ENCODE measurements at places on chromosomes 2 and 18. TPM values are rescaled to one million over a fixed set of nuclear protein-coding genes. Genes with fewer than 3 reads are reported as not detected.

The UXS1 gene
- 21.7 TPM for total RNA-seq

The RTP5 gene
- total RNA-seq = not detected

The UPP2 gene
- total RNA-seq = not detected

The COL3A1 gene
- 51.8 TPM for total RNA-seq

The PAX3 gene
- not detected for total RNA-seq

The COL4A3 gene
- total RNA-seq = 4.5 TPM

DNA sequence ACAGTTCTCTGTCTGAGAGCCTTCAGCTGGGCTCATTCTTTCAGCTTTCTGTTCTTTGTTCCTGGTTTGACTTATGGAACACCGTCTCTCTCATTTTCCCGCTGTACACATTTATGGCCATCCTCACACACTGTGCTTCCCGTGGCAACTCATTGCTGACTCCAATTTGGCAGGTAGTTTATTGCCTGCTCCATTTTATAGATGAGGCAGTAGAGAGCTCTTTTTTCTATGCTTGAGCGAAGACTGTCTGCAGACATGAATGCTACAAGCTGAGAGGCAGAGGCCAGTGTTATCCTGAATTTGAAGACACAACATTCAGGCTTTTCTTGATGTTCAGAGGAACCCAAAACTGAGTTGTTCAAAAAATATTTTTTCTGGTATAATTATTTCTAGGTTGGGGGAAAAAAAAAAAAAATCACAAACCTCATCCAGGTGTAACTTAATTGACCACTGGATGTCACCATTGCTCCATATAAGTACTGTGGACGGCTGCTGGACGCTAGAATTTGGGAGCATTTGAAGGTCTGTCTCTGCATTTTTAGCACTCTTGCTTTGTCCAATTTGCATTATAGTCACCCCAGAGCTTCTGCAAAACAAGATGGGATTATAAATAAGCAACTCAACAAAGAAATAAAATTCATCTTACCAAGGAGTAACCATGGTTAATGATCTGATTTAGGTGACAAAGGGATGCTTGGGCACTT is 83.5 kb downstream of the HRH4 start:
- no peak for DNase-seq

DNA sequence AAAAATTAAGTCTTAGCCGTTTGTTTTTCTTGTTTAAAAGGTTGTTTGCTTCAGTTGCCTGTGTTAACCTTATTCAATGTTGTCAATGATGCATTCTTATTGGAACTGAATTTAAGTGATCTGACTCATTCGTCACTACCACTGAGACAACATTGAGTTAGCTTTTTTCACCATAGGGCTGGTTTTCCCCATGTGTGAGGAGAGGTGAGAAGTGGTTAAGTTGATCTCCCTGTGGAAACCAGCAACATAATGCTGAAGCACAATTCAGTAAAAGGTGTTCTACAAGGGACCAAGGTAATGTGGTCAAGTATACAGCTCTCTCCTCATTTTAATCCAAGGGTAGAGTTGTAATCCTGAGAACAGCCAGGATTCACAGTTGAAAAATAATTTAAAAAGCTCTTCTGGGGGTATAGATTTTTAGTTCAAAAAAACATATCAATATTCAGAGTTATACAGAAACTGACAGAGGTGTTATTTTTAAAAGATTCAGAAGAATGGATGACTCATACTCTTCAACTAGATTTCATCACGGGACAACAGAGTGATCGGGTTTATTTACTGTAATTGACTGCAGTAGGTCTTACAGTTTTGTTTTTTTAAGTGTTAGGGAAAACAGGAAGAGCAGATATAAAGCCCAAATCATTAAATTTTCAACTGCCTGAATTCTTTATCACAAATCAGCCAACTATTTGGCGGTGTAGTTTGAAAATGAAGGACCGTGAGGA is 12.6 kb downstream of the NOP58 start:
- DNase-seq = no peak

DNA sequence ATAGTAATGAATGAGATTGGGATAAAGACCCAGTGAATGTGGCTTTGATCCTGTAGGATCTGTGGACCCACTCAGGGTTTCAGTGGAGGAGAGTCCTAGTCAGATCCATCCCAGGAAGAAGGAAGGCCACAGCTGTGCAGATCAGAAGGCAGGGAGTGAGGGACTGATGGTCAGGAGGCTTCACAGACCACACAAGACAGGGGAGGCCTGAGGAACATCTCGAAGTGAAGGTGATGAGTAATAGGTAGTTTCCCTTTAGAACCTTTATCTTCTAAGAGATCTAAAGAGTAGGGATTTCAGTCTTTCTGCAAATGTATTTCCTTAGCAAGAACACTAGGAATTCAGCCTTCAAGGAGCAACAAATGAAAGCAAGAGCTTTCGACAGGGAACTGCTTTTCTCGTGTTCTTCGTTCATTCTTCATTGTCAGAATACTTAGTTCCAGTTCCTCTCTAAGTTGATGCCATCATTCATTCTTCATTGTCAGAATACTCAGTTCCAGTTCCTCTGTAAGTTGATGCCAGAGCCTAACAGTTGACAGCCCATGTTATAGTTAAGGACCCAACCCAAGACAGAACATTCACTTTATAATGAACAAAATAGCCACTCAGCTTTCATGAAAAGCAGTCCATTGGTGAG is 150.2 kb upstream of the EPAS1 start:
- no peak for DNase-seq

DNA sequence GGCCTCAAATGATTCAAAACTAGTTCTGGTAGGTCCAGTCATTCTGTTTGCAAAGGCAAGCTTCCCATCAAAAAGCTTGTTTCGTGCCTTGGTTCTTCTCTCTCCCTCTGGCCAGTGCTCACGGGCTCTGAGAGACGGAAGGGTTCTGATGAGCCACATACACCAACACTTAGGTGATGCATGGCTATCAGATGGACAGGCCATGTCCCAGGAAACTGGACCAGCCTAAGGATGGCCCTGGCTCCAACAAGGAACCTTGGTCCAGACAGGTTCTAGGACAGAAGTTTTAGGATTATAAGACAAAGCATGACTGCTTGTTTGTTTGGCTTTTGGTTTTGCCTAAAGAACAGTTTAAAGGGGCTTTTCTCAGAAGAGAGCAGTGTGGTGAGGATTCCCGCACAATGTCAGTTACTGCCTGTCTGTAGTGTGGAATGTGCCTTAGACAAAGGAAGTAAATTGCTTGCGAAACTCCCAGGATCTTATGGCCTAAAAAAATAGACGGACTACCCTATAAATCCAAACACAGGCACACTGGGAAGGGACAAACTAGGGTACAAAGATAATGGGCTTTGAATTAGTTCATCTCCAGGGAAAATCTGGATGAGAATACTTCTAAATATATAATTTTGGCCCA is 10.3 kb downstream of the CYP1B1 start:
- DNase-seq = no peak

DNA sequence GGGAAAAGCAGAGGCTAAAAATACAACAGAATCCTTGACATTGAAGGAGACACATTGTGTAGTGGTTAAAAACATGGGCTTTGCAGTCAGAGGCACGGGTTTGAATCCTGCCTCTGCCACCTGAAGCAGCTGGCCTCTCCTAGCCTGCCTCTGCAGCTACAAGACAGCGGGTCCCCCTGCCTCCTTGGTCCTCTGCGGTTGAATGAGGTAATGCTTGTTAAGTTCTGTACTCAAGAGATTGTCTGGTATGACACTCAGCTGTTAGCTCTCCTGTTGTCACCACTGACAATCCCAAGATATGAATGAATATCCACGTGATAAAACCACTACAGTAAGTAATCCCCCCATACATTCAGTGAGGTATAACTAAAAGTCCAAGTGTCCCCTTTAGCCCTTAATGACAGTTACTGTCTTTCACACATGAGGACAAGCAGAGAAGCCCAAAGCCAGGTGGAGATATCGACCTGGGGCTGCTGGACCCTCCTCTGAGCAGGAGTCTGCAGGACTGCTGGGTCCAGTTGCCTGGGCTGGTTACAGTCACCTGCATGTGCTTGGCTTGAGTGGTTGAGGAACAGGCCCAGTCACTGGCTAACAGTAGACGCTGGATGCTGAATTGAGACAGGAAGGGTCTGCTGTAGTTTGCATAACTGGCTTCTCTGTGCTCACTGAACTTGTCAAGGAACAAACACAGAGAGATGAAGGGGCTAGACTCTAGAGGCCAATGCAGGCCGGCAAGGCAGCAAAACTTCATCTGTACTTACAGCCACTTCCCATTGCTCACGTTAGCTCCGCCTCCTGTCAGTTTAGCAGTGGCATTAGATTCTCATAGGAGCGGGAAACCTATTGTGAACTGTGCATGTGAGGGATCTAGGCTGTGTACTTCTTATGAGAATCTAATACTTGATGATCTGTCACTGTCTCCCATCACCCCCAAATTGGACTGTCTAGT is 85.5 kb downstream of the TGFA start:
- no peak for DNase-seq

GRCh38 chr2:102193074-102193473 is 6.3 kb downstream of the IL1RL2 start:
- no peak for DNase-seq

DNA sequence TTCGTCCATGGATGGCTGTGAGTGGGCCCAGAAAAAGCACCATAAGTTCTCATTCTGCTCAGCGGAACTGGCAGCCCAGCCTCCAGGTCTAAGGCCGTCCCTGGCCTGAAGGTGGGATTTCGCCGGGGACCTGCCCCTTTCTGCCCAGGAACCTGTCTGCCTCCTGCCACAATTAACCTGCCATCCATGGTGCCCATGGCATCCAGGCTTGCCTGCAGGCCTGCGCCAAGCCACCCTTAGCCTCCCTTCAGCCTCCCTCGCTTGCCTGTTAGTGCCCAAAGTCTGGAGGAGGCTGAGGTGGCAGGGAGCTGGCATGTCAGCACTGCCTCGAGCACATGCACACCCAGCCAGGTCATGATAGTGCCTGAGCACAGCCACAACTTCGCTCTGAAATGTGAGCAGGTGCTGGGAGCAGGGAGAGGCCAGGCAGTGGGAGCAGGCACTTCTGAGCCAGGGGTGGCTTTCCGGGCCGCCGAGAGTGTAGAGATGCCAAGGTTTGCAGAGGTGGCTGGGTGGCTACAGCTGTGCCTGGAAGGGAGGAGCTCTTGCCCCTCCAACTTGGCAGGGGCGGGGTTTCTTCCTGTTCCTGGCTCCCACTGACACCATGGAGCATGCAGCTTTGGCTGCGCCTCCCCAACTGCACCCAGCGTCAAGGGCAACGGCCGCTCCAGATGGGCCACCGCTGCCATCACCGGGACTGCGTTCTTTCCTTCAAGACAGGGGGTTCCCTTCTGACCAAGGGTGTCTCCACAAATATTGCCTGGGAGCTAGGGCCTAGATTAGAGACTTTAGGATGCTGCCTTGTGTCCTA is 648.9 kb upstream of the VRK2 start:
- DNase-seq = no peak

DNA sequence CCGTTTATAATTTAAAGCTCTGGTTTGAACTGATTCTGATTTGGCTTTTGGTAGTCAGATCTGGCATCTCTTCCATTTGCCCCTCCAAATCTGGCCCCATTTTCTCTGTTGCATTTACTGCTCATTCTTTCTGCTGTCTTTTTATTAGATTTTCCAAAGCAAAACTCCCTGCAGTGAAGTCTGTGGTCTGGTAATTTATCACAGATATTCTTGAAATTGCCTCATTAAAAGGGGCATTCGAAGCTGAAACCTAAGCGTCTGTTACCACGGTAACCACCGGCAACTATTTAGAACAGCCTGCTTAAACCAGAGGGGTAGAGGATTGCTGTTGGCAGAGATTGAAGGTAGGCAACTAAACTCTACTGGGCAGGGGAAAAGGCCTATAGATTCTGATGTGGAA is 111.5 kb upstream of the UPP2 start:
- no peak for DNase-seq

DNA sequence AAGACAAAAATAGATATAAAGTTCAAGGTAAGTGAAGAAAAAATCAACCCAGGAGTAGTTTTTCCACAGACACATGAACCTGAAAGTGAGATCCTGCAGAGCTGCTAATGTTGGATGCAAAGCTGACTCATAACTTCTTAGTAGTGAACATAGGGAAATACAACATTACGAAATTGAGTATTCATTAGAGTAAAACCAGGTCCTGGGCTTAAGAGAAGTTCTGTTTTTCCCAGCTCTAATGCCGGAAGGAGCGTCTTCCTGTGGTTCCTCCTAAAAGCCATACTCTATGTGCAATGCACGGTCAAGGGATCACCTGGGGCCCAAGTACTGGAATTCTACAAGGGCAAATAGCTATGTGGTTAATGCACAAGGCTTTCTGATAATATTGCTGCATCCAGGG is 141.7 kb downstream of the RBMS1 start:
- no peak for DNase-seq

DNA sequence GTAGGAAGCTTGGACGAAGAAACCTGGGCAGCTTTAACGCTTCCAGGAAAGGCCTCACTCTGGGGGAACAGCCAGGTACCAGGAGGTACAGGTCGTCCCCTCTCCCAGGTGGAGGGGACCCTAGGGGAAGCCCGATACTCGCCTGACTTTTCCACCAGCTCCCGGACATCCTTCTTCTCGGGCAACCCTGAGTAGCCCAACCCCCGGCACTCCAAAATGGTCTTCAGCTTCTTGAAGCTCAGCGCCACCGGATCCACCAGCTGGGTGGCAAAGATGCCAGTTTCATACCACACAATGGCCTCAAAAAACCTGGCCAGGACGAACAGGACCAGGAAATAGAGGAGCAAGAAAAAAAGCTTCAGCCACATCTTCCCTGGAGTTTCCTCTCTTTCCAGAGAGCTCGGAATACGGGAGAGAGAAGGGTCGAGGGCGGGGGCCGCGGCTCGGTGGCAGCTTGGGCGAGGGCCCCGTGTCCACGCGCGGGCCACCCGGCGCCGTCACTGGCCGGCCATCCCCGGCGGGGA is 1.1 kb downstream of the RNF103 start:
- peak; percentile 50 for DNase-seq

DNA sequence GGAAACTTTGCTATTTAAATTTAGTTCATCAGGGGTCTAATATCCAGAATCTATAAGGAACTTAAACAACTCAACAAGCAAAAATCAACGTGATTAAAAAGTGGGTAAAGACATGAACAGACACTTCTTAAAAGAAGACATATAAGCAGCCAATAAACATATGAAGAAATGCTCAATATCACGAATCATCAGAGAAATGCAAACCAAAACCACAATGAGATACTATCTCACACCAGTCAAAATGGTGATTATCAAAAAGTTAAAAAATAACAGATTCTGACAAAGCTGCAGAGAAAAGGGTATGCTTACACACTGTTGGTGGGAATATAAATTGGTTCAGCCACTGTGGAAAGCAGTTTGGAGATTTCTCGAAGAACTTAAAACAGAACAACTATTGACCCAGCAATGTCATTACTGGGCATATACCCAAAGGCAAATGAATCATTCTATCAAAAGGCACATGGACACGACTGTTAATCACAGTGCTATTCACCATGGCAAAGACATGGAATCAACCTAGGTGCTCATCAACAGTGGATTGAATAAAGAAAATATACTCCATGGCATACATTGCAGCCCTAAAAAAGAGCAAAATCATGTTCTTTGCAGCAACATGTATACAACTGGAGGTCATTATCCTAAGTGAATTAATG is 189.9 kb downstream of the SLC4A10 start:
- DNase-seq = no peak

Measured in left ventricle myocardium superior (tissue), 1 donor.